Osteoblast (primary cell): ENCODE measurements at places on chromosomes 12 and 14. TPM values are rescaled to one million over a fixed set of nuclear protein-coding genes. Genes with fewer than 3 reads are reported as not detected.

- DNase-seq: no peak
Measured at GRCh38 chr14:91249841-91250616, 5.5 kb upstream of the GPR68 start.

- peak; percentile 88 for DNase-seq
Measured at GRCh38 chr14:93906341-93907329, 20.5 kb upstream of the FAM181A start.

DNA sequence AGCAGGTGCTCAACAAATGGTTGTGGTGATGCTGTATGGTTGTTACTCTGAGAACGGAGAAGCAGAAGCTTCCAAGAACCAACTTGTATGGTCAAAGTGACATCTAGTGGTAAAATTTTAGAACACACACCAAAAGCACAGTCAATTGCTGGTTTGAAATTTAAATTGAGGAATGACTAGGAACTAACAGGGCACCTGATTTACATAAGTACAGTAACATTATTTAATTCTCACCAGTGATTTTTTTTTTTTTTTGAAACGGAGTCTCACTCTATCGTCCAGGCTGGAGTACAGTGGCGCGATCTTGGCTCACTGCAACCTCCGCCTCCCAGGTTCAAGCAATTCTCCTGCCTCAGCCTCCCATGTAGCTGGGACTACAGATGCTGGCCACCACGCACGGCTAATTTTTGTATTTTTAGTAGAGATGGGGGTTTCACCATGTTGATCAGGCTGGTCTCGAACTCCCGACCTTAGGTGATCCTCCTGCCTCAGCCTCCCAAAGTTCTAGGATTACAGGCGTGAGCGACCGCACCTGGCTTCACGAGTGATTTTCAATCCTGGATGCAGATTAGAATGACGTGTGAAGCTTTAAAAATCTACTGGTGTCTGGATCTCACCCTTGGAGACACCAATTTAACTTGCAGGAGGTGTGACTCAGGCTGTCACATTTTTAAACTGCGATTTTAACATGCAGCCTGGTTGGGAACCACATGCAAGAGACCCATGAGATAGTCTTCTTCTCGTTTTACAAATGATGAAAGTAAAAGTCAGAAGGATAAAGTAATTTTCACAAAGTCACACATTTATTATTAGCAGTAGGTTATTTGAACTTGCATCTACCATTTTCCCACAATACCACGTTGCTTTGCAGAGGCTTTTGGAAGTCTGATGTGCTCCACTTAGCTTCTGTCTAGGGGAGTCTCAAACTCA lies 14.1 kb upstream of the NUMB start:
- DNase-seq: no peak

DNA sequence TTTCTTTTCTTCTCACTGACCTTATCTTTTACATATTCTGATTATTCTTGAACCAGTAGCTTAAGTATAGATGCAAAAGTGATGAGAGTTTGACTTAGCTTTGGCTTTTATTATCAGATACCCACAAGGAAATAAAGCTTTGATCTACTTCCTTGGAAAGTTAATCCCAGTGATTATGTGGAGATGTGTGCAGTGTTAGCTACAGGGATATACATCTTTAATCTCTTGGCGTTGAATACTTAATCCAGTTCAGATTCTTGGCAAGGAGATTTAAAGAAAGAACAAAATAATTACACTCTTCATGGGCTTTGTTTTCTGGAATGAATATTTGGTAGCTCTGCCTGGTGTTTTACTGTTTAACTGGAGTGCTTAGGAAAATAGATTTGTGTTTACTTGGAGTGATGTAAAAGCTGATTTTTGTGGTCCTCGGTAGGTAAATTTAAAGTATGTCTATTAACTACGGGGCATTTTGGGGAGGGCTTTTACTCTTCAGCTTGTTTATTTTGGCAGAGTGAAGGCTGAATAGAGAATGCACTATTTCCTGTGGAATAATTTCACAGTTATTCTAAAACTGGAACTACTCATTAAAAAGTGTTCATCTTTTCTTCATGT lies 150.1 kb upstream of the LRIG3 start:
- no peak for DNase-seq

CIROP gene
- total RNA-seq: under 0.01 TPM in 1 of 2 replicates, not detected in the other

DNA sequence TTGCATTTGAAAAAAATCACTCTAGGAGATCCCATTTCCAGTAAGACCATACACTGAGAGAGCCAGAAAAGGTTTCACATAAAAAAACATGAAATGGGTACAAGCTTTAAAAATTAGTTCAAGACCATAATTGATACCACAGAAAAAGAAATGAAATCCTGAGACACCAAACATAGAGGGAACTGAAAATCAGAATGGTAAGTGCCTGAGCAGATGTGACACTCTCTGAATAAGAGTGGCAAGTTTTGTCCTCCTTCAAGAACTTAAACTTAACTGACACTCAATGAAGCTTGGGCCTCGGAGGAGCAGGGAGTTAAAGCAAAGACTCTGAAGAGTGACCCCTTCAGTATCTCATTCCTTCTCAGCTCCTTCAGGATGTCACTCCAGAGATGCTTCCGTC lies 23.2 kb upstream of the PTGDR start:
- DNase-seq: no peak

DNA sequence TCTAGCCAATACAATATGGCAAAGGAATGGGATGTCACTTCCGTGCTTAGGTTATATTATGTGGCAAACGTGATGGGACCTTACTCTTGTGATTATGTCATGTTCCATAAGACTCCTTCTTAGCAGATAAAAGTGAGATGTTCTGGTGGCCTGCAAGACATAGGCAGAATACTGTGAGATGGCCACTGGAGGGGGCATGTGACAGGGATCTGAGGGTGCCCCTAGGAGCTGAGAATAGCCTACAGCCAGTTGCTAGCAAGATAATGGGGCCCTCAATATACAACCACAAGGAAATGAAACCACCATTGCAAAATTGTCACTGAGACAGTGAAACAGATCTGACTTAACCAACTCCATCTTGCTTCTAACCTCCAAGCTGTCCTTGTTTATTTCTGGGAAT lies 151.4 kb upstream of the SSTR1 start:
- no peak for DNase-seq

DNA sequence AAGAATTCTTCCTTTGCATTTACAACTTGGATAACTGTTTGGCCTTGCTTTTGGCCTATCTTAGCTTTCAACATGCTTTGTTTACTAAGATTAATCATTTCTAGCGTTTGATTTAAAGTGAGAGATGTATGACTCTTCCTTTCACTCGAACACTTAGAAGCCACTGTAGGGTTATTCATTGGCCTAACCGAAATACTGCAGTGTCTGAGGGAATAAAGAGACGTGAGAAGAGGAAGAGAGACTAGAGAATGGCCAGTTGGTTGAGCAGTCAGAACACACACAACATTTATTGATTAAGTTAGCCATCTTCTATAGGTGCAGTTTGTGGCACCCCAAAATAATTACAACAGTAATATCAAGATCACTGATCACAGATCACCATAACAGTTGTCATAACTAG lies 62.3 kb upstream of the CCDC175 start:
- no peak for DNase-seq

SYNE3 gene
- total RNA-seq: 23.9 and 26.8 TPM in 2 replicates

- peak; percentile 61 for DNase-seq
Measured at GRCh38 chr12:131097202-131098177, 143.8 kb downstream of the ADGRD1 start.

GRCh38 chr14:100004392-100004791 lies 60.8 kb upstream of the EVL start:
- DNase-seq: no peak

DNA sequence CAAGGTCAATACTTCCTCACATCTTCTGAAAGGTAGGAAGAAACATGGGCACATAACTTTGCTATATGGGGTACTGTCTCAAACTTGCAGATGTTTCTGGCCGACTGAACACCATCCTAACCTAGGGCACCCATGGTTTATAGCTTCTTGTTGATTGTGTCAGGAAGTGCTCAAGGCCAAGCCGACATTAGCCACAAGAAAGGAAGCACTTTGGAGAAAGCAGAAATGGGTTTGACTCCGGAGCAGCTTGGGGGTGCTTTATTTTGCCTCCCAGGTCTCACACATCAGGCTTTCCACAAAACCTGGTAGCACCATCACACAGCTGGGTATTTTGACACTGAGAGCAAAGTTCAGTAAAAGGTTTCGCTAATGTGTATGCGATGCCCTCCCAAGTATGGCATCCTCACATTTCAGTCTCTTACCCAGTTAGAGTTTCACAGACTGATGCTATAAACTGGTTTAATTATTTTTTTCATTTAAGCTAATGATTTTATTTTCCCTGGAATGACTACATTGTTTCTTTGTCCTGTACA lies 25.2 kb upstream of the BHLHE41 start:
- DNase-seq: no peak

GRCh38 chr14:48452437-48452995 lies 777.1 kb upstream of the MDGA2 start:
- no peak for DNase-seq

DNA sequence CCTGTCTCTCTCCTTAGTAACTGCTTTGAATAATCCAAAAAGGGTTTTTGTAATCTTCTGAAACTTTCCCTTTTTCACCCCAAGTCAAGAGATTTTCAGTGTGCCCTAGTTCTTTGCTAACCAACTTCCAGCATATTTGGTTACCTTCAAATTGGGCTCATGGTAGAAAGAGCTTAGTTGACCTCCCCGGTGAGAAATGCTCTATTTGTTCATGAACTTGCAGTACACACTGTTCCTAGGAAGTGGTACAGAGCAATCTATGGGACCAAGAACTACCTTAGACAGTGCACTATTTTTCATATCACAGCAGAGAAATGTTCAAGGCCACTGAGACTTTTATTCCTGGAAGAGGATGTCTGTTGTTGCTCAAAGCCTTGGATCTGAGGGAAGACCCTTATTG lies 1.7 kb downstream of the USP5 start:
- peak; percentile 66 for DNase-seq

- no peak for DNase-seq
Measured at GRCh38 chr12:15534874-15535273, 212.6 kb downstream of the PTPRO start.

DNA sequence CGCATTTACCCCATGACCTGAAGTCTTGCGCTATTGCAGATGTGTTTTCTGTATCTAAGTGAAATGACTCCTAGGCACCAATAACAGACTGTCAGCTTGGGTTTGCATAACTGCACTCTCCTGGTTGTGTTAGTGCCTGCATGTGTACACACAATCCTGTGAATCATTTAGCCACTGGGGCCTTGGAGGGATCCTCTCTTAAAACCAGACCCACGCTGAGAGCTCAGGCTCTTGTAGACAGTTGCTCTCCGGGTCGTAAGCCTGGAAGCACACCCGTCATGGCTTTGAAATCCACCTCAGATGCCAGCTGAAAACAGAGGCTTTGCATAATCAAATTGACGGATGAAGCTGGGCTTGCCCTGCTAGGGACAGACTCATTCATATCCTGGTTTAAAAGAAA lies 79.2 kb upstream of the RBM19 start:
- DNase-seq: no peak

GRCh38 chr14:96195441-96196081 lies 9.1 kb upstream of the BDKRB2 start:
- no peak for DNase-seq

DNA sequence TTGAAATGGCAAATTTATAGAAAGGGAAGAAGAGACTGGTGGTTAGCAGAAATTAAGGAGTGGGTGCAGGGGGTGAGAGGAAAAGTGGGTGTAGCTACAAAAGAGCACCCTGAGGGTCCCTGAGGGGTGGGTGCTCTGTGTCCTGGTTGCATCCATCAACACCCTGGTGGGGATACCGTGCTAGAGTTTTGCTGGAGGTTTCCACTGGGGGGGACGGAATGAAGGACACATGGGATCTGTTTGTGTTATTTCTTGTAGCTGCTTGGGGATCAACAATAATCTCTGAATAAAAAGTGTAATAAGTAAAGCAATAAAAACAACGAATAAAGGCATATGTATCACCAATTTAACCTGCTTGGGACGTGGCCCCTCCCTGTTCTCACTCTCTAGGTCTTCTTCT lies 175.3 kb downstream of the KIF26A start:
- DNase-seq: peak; percentile 61

FITM1 gene
- 0.29 and 0.72 TPM in 2 replicates for total RNA-seq
